ENCODE measurements at places on chromosomes 3 and 15.

GRCh38 chr3:149532489-149533180 lies 58.1 kb downstream of the TM4SF4 start:
- DNase-seq = no peak

- peak; percentile 69 for DNase-seq
Measured at GRCh38 chr3:156614642-156615511, 59.5 kb upstream of the TIPARP start.

DNA sequence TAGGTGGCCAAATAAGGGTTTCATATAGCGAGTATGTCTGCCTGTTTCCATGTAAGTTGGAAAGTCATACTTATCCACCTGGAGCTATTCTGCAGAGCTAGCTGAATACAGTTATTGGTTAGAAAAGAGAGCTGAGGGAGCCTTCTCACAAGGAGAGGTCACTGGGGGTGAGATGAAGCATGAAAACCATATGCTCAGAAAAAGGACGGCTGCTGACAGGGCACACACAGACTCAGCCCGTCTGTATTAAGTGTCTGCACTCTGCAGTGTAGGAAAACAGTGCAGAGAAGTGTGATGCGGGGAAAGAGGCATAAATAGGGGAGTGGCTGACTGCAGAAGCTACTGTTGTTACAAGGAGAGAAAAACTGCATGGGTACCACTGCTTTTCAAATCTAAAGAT lies 58.2 kb downstream of the C3orf70 start:
- DNase-seq = no peak

DNA sequence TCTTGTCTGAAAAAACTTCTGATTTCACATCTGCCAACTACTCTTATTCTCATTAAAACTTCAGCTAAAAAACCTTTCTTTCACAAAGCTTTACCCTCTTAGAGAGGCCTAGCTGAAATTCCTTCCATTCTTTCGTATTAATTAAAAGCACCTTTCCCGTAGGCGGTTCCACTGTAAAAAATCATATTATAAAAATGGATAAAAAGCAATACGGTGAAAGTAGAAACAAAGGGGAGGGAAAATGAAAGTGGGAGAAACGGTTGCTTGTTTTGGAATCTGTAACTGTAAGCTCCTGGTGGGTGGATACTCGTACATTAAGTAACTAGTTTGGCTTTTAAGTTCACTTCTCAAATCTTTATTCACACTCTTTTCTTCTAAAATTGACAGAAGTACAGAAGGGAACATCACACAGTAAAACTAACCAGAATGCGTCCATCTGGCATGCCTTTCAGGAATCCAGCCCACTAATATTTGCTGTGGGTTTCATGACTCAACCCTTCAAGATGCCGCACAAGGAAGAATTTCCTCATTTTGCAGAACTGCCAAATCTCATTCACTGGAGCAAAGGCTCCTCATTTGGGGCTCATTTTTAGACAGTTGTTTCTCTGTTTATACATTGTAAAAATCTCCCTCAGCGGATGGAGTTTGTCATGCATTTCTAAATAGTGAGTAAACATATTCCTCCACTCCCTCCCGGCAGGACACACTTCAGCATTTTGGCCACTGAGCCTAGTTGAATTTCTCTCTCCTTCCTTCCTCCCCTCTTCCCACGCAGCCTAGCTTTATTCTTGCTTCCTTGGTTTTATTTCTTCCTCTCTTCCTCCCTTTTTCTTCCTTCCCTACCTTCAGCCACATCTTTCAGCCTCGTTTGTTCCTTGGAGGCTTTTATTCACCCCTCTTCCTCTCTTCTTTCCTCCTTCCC lies 419.5 kb upstream of the NAALADL2 start:
- peak; percentile 76 for DNase-seq

- DNase-seq = peak; percentile 17
Measured at GRCh38 chr3:58691997-58692396, 25.4 kb upstream of the FAM3D start.

- DNase-seq = no peak
Measured at GRCh38 chr3:77524463-77524862, 484.6 kb downstream of the ROBO2 start.

- peak; percentile 37 for DNase-seq
Measured at GRCh38 chr3:127234778-127235177, 41.8 kb downstream of the PRR23E start.

DNA sequence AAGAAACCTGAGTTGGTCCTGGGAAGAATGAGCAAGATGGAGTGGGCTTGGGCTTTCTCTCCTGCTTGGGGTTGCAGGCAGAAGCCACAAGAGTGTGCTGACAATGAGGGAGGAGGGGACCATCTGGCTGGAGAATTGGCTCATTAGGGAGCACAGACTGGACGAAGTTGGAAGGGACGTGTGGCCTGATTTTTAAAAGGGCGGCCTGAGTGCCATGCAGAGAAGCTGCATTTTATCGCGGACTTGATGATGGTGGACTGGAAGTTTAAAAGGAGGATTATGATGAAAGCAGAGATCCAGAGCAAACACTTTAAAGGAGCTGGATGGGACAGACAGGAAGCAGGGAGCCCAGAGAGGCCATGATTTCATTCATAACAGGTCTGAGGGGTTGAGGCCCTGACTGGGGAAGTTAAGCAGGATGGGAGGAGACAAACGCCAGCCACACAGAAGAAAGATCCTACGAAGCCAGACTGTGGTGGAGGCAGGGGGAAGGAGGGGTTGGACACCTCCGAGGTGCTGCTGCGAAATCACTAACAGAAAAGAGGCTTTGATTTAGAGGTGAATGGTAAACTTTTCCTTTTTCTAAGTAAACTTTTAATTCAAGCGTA lies 23.6 kb downstream of the TLNRD1 start:
- no peak for DNase-seq
